HCT116 (cell line): ENCODE measurements at places on chromosomes 1 and 21.

DNA sequence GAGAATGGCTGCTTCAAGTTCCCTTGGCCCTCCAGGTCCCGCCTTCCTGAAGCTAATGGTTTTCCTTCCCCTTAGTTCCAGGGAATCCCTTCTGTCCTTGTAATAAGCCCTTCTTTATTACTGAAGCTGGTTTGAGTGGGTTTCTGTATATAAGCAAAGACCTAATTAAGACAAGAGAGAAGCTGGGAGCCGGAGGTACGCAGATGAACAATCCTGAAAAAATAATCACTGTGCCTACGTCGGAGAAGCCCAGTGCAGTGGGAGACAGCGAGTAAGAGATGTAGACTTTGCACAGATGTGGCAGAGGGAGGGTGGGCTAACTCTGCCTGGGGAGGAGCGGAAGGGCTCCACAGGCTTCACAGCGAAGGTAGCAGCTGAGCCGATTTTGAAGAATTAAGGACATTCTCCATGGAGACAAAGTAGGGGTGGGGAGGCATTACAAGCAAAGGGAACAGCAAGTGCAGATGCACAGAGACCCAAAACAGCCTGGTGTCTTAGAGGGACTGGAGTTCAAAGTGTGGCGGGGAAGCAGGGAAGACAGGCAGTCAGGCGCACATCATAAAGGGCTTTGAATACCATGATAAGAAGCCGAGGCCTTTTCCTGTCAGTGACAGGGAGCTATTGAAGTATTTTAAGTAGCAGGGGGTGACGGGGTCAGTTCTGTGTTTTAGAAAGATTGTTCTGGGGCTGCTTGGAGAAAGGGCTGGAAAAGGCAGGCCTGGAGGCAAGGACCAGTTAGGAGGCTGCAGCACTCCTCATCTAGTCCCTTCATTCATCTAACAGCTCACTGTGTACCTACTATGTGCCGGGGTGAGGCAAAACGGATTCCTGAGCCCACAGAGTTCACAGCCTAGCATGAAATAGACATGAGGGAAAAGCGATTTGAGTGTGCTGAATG, 6.5 kb downstream of the RIMS3 start:
- H3K4me1 ChIP-seq = peaks cover 21% of the 10 kb centered on the region
- no peak overlapping the region for H3K27ac ChIP-seq
- H3K27me3 ChIP-seq = no peaks in the 10 kb centered on the region
- no peak overlapping the region for H3K4me3 ChIP-seq
- no peak for DNase-seq
- no peaks in the 10 kb centered on the region for H3K36me3 ChIP-seq

DNA sequence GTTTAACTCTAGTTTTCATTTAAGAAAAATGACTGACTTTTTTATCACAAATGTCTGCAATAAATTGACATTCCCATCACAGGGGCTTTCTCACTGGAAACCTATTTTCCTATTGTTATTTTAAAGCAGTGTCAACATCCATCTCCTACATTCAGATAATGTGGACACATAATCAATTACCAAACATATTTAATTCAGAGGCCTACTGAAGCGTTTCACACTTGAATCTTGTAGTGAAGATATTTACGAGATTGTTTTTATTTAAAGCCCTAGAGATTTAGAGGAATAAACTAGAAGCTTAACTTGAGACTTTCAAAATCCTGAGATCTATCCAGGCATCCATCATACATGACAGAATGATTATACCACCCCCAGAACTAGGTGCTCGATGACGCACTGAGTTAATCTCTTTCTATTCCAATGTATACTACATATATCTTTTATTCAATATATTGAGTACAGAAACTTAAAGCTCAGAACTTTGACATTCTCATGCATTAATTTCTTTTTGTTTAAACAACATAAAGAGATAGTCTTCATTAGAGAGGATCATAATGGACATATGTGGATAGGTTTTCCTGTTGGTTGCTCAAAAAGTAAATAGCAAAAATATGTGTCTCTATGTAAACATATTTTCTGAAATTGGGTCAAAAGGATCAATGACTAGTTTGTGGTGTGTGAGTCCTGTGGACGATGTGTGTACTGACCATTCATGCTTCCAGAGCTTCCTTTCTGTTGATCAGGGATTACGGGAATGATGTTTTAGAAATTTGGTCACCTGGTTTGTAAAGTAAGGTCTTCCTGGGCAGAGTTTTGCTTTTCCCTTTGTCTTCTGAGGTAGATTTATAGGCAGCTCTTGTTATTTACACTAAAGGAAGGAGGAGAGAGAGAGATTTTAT, 171.5 kb upstream of the HMCN1 start:
- H3K27ac ChIP-seq = no peak overlapping the region
- H3K27me3 ChIP-seq = no peaks in the 10 kb centered on the region
- H3K4me1 ChIP-seq = no peaks in the 10 kb centered on the region
- H3K36me3 ChIP-seq = no peaks in the 10 kb centered on the region
- no peak for DNase-seq
- H3K4me3 ChIP-seq = no peak overlapping the region

GRCh38 chr1:11719313-11720032, 16.5 kb upstream of the AGTRAP start:
- H3K4me1 ChIP-seq = no peaks in the 10 kb centered on the region
- no peak for DNase-seq
- no peak overlapping the region for H3K4me3 ChIP-seq
- H3K27ac ChIP-seq = no peak overlapping the region
- H3K27me3 ChIP-seq = no peaks in the 10 kb centered on the region

DNA sequence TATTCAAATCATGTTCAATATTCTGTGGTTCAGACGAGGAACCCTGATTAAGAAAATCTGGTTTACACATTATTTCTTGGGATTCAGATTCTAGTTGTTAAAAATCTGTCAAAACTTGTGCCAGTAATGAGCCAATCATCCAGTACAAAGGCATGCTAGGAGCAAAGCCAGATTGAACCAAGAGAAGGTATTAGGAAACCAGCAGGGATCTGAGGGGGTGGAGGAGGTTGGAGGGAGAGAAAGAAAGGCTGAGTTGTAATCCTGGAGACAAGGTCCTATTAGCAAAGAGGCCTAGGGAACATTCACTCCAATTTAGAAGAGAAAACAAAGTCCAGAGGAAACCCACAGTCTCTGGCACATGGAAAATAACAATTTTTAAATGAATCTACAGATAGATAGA, 352.9 kb downstream of the LTN1 start:
- no peak overlapping the region for H3K27ac ChIP-seq
- H3K36me3 ChIP-seq = no peaks in the 10 kb centered on the region
- no peak for DNase-seq
- no peak overlapping the region for H3K4me3 ChIP-seq
- H3K4me1 ChIP-seq = no peaks in the 10 kb centered on the region
- H3K27me3 ChIP-seq = no peaks in the 10 kb centered on the region

DNA sequence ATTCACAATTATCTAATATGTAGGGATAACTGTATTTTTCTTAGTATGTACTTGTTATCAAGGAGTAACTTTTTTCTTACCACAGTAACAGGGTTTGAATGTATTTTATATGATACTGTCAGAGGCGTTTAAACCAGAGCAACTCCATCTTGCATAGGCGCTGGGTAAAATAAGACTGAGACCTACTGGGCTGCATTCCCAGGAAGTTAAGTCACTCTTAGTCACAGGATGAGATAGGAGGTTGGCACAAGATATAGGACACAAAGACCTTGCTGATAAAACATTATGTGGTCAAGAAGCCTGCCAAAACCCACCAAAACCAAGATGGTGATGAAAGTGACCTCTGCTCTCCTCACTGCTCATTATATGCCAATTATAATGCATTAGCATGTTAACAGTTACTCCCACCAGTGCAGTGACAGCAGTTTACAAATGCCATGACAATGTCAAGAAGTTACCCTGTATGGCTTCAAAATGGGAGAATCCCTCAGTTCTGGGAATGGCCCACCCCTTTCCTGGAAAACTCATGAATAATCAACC, 64.8 kb downstream of the RPE65 start:
- DNase-seq = peak; percentile 95
- peaks cover 40% of the 10 kb centered on the region for H3K4me1 ChIP-seq
- H3K4me3 ChIP-seq = no peak overlapping the region
- H3K36me3 ChIP-seq = no peaks in the 10 kb centered on the region
- no peaks in the 10 kb centered on the region for H3K27me3 ChIP-seq

GRCh38 chr1:245589316-245589715, 434.5 kb downstream of the KIF26B start:
- DNase-seq = no peak
- no peak overlapping the region for H3K4me3 ChIP-seq
- peaks cover 15% of the 10 kb centered on the region for H3K27me3 ChIP-seq
- no peaks in the 10 kb centered on the region for H3K4me1 ChIP-seq

- H3K27me3 ChIP-seq = no peaks in the 10 kb centered on the region
- no peaks in the 10 kb centered on the region for H3K36me3 ChIP-seq
- no peak overlapping the region for H3K27ac ChIP-seq
- H3K4me1 ChIP-seq = peaks cover 5% of the 10 kb centered on the region
These were observed 73.9 kb downstream of the MAN1C1 start for GRCh38 chr1:25690396-25690956.

GRCh38 chr1:31422505-31423319, 9.7 kb downstream of the SERINC2 start:
- peaks cover 13% of the 10 kb centered on the region for H3K4me1 ChIP-seq
- H3K27ac ChIP-seq = peak overlapping the region; percentile 38
- no peak overlapping the region for H3K4me3 ChIP-seq

- DNase-seq = no peak
- H3K4me1 ChIP-seq = peaks cover 3% of the 10 kb centered on the region; the same call in 1 of the 2 replicates
- no peak overlapping the region for H3K4me3 ChIP-seq
- no peaks in the 10 kb centered on the region for H3K27me3 ChIP-seq
These were observed 18.3 kb upstream of the NPHP4 start for GRCh38 chr1:6010554-6010953.

- H3K4me3 ChIP-seq = no peak overlapping the region
- H3K36me3 ChIP-seq = no peaks in the 10 kb centered on the region
- H3K4me1 ChIP-seq = no peaks in the 10 kb centered on the region
These were observed 296.1 kb upstream of the SPAG17 start for GRCh38 chr1:118481126-118481525.

- no peaks in the 10 kb centered on the region for H3K27me3 ChIP-seq
- H3K36me3 ChIP-seq = no peaks in the 10 kb centered on the region
- H3K27ac ChIP-seq = no peak overlapping the region
- no peaks in the 10 kb centered on the region for H3K4me1 ChIP-seq
- no peak for DNase-seq
- no peak overlapping the region for H3K4me3 ChIP-seq
These were observed 107.4 kb downstream of the SLC5A9 start for GRCh38 chr1:48329905-48330304.

GRCh38 chr1:57483954-57484353, 60.1 kb upstream of the DAB1 start:
- H3K27ac ChIP-seq = no peak overlapping the region
- DNase-seq = no peak
- no peaks in the 10 kb centered on the region for H3K36me3 ChIP-seq

DNA sequence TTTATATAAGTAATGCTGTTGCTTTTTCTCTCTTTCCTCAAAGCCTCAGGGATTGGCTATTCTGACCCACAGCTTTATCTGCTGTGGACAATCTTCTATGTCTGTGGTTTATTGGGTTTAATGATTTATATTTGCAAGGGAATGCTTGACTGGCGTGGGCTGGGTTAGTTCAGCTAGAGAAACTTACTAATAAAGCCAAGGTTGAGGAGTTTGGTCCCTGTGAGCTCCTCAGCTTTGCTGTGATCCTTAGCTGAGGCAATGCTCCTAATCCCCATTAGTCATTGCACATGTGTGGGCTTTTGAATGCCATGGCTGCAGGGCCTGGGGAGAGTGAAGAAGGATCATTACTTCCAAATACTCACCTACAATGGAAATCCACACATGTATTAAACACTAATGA, 179.3 kb downstream of the ZNF326 start:
- H3K4me1 ChIP-seq = no peaks in the 10 kb centered on the region
- H3K4me3 ChIP-seq = no peak overlapping the region
- peaks cover 26% of the 10 kb centered on the region; the same call in 1 of the 2 replicates for H3K27me3 ChIP-seq
- no peaks in the 10 kb centered on the region for H3K36me3 ChIP-seq

DNA sequence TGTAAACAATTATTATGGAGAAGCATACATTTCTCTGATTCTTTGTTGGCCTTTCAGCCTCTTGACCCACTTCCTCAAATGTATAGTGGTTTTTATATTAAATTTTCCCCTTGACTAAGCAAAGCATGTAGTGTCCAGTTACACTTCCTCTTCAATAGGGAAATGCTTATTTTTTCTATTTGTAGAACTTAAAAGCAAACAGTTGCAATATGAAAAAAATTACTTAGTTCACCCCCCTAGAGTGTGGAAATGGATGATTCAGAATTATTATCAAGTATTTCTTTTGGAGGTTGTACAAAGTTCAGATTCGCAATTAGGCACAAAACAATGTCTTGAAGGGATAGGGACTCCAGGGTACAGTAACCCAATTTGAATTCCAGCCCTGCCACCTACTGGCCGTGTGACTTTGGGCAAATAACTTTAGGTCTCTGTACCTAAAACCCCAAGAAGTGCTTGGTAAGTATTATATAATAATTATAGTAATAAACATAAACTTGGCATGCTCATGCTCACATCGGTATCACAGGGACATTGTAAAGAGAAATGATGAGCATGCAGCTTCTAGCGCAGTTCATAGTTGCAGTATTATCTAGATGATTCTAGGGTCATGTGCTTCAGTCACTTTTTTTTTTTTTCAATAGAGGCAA, 28.6 kb upstream of the IFNGR2 start:
- H3K36me3 ChIP-seq = no peaks in the 10 kb centered on the region
- peak; percentile 53 for DNase-seq
- no peak overlapping the region for H3K27ac ChIP-seq
- H3K27me3 ChIP-seq = no peaks in the 10 kb centered on the region
- H3K4me1 ChIP-seq = peaks cover 26% of the 10 kb centered on the region

DNA sequence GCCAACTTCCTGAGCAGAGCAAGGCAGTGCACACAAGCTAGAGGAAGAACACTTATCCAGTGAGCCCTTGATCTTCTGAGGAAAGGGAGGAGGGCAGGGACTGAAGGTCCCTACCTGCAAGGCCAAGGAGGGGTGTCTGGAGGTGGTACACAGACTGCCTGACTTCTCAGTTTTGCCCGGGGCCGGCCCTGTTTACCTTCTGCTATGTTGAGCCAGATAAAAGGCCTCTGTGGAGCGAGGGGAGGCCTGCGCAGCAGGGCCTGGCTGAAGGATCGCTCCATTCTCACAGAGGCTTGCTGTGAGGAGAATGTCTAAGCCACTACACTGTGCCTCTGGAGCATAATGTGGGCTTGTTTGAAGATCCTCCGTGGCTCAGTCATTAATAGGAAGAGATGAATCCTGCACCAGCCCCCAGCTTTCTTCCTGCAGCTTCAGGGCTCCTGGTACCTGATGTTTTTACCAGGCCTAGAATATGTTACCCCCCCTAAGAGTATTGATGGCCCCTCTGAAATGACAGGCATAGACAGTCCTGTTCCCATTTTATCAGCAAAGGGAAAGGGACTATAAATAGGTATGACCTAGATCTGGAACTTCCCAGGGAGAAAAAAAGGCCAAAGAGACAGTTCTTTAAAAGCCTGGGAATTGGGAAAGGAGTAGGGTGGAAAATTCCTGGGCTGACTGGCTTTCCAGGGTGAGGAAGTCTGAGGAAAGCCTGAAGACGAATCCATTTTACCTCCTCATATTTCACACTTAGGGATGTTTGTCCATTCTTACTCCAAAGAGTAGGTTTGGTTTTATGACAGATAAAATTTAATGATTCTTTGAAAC, 4.7 kb downstream of the POGK start:
- H3K27me3 ChIP-seq = no peaks in the 10 kb centered on the region
- DNase-seq = no peak
- H3K27ac ChIP-seq = no peak overlapping the region
- no peak overlapping the region for H3K4me3 ChIP-seq
- H3K36me3 ChIP-seq = peaks cover 73% of the 10 kb centered on the region
